ENCODE measurements at places on chromosomes 7 and 10.

GRCh38 chr10:66747451-66747850 lies 178.4 kb upstream of the LRRTM3 start:
- DNase-seq: no peak

DNA sequence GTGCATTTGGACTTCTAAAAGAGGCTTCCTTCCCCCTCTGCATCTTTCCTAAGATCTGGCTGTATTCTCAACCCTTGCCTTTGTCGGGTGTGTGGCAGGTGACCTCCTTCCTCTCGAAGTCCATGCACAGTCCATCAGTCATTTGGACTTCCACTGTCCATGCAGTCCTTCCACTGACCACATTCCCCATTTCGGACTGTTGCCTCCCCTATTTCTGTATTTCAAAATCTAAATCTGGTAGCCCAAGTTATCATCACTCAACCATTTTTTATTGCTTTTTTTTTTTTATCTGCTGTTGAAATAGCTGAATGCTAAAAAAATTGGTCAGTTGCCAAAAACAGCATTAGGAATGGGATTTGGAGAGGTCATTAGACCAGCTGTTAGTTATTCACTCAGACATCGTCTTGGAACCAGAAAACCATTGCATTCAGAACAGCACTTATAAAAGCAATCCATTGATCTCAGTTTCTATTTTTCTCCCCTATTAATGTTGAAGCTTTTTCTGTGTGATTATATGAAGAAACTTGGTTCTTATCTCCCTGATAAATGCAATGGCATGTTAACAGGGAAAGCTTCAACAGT lies 575.6 kb downstream of the KIF20B start:
- DNase-seq: no peak

- peak; percentile 29 for DNase-seq
These were observed 53.6 kb downstream of the SEC61G start for GRCh38 chr7:54705436-54705835.

- DNase-seq: no peak
These were observed 15.0 kb downstream of the SNX8 start for GRCh38 chr7:2299131-2299829.

DNA sequence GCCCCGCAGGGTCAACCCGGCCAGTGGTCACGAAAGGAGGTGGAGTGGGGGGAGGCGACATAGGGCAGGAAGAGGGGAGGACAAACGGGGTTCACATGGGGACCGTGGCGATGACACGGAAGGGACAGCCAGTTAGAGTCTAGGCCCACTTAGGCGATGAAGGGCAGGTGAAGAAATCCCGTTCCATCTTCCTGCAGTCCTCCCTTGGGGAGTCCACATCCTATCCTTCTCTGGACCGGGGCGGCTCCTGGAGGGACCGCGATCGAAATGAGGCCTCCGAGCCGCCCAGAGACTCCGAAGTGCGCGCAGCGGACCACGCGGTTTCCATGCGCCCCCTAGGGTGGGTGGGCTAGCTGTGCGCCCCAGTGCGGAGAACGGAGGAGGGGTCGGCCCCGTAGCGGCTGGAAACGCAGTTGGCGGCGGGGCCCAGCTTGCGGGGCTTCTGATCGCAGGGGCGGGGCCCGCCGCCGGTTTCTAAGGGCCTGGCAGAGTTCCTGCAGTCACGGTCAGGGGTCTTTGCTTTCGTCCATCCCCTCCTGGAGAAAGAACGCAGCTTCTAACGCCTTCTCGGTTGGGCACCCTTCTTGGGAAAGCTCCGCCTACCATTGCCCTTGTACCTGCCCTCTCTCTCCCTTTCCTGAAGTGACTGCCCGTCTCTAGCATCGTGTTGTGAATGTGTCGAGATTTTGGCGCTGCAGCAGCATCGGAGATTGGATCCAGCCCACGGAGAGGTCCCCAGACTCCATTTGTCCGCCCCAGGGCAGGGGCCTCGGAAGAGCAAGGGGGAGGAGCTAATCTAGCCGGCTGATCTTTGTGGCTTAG lies 17.9 kb upstream of the TMEM225B start:
- peak; percentile 68 for DNase-seq

GRCh38 chr10:129851941-129852640 lies 112.0 kb downstream of the EBF3 start:
- DNase-seq: no peak

DNA sequence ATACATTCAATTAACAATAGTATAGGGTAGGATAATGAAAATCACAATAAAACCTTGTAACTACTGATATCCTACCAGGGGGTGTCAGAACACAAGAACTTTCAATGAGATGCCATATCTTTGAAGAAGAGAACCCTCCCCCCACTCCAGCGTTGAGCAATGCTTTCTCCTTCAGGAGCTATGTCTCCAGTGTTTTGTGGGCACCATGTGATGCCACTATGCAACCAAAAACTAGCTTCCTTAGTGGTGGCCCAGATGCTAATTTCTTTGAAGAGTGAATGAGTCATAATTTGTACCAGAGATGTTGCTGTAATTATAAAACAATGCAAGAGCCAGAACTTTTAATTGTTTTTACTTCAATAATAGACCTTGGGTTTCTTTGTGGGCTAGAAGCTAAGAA lies 76.0 kb upstream of the ADO start:
- DNase-seq: peak; percentile 12

DNA sequence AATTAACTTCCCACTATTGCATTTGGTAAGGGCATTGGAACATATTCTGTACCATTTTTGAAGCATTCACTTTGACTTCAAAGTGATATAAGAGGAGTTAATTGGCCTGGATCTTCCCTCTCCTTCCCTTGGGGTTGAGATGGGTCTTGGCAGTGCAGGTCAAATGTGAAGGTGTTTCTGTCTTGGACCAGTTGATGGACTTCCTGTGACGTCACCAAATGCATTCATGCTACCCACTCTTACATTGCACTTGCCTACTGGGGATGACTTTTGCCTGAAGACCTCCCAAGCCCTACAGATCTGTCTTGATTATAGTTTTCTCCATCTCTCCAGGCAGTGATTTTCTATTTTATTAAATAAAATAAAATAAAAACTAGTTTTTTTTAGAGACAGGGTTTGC lies 221.5 kb downstream of the BUB3 start:
- no peak for DNase-seq

DNA sequence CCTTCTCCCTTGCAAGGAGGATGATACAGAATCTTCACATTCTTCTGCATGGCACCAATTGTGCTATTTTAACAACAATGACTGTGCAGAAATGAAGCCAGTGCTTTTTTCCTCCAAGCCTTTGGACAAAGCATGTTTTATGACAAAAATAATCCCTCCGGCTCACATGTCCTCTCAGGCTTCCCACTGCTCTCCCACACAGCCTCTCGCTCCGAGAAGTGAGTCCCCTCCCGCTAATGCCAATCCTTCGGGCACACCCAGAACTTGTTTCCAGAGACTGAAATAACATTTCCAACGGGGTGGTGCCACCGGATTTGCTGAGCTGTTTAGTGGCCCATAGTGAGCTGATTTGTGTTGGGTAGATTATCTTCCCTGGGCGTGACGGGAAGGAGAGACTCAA lies 35.8 kb downstream of the RBM17 start:
- DNase-seq: peak; percentile 71

DNA sequence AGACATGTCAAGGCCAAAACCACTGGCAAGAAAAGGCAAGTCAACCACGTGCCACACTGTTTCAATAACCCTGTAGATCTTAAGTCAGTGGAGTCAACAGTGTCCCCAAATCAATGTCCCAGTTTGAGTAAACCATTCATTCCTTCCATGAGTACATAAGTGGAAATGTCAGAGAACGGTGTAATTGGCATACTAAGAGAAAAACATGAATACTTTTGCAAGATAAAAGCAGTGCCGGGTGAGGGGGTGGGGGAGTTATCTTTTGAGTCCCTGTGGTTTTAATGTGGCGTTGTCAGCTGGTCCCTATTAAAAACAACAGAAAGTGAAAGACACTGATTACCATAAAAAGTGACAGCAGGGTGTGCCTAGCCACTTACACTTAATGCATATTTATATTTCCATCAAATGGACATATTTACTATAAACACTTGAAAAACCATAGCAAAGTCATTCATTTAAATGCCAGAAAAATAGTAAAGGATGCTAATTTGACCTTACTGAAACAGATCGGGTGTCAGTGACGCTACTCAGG lies 37.8 kb downstream of the RSU1 start:
- peak; percentile 48 for DNase-seq

DNA sequence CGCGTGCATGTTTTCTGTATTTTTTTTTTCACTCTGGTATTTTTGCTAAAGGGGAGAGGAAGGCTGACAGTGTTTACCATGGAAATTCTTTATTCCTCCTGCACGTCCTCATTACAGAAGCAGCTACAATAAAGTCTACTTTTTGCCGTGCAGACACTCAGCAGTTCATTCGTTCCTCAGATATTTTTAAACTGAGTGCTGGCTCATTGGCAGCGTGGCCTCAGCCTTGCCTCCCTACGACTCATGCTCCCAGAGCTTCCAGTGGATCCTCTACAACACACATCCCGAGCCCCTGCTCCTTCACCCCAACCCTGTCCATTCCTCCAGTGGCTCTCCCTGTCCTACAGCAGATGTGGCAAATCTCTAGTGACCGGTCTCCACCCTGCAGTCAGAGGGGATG lies 239.2 kb upstream of the ZMIZ1 start:
- DNase-seq: no peak

- peak; percentile 47 for DNase-seq
These were observed 4.4 kb downstream of the CDK6 start for GRCh38 chr7:92831716-92832533.

GRCh38 chr7:50793120-50793946 lies 10.6 kb upstream of the GRB10 start:
- peak; percentile 92 for DNase-seq

DNA sequence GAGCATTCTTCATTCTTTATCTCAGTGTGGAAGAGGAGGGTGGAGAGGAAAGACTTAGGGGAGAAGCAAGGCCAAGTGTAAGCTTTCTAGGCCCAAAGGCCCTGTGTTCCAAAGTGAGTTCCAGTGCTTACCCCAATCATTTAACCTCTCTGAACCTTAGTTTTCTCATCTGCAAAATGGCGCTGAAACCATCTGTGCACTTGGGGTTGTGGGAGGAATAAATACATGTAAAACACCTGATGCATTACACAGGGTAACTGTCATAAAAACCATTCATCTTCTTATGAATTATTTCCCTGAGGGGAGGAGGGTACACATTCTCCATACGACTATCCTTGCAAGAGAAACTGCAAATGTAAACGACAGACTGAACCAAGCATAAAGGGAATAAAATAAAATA lies 19.0 kb downstream of the PIK3AP1 start:
- no peak for DNase-seq
